ENCODE measurements at places on chromosomes 4 and X.

DNA sequence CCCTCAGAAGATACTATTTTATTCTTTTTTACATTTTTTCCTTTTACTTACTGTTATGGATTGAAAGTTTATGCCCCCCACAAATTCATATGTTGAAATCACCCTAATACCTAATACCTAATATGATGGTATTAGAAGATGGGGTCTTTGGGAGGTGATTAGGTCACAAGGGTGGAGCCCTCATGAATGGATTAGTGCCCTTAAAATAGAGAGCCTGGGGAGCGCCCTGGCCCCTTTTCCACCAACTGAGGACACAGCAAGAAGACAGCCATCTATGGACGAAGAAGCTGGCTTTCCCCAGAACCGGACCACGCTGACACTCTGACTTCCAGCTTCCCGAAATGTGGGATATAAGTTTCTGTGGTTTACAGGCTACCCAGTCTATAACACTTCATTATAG, 58.6 kb upstream of the FAT1 start:
- no peak for DNase-seq

GRCh38 chr4:94517492-94517891, 65.8 kb downstream of the PDLIM5 start:
- no peak for DNase-seq

DNA sequence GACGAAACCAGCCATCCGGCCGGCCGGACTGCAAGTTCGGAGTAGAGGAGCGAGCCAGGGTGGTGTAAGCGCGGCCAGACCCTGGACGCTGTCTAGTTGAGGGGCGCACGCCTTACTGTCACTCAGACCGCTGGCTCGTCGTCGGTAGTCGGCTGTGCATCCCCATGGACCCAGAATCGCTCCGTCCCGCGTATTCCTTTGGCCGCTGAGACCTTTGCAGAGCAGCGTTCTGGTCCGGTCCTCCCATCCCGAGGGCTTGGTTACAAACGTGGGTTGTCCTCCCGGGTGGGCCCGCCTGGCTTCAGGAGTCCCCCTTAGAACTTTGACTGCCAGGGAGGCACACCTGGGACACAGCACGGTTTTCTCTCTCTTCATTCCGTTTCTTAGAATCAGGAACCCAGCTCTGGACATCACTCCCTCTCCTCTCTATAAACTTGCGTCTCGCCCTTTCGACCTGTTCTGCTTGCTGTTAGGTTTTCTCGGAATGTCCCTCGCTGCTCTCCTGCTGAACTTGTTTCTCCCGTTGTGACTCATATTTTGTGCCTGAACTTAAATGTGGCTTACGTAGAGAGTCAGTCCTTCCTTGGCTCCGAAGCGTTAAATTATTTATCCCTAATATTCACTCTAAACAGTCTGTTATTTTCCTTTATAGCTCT, 672 bp downstream of the PGM2 start:
- DNase-seq: no peak

GRCh38 chr4:152535360-152535902, 461 bp downstream of the FBXW7 start:
- no peak for DNase-seq

DNA sequence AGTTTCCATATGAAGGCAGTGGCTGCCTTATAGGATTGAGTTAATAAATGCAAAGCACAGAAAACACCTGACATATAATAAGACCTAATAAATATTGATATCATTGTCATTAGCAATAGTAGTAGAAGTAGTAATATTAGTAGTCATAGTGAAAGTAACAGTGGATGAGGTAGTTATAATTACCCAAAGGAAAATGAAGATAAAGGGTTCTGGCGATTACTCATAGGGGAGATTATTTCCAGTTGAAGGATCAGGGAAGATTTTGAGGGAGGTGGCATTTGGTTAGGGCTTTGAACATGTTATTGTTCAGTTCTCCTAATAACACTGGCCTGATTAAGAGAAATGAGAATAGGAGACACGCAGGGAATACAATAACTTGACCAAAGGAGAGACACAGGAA, 131.9 kb upstream of the GPRIN3 start:
- no peak for DNase-seq

Measured in GOT3 (cell line).